ENCODE measurements at places on chromosomes 11 and 22. TPM values are rescaled to one million over a fixed set of nuclear protein-coding genes. Genes with fewer than 3 reads are reported as not detected.

HORMAD2 gene
- total RNA-seq: not detected

TRPC6 gene
- under 0.01 TPM for total RNA-seq

FDXACB1 gene
- total RNA-seq: 1.7 TPM

KCTD14 gene
- total RNA-seq: 1.1 TPM

ACR gene
- total RNA-seq: not detected

VSIG2 gene
- total RNA-seq: not detected

KIF18A gene
- total RNA-seq: 7.1 TPM

EED gene
- 12.9 TPM for total RNA-seq

LRRC4C gene
- total RNA-seq: under 0.01 TPM

OLFML1 gene
- total RNA-seq: 0.15 TPM

APOBEC3H gene
- total RNA-seq: 0.70 TPM

OR56A1 gene
- total RNA-seq: not detected

CARD16 gene
- 24.5 TPM for total RNA-seq

IL17REL gene
- not detected for total RNA-seq

SCUBE2 gene
- 8.2 TPM for total RNA-seq

C11orf65 gene
- total RNA-seq: 0.35 TPM

SLC35C1 gene
- total RNA-seq: 6.2 TPM

TBX10 gene
- total RNA-seq: not detected

ZNF143 gene
- 73.7 TPM for total RNA-seq

PRRG4 gene
- total RNA-seq: not detected

BACE1 gene
- total RNA-seq: 19.6 TPM

JHY gene
- total RNA-seq: 0.98 TPM

TREH gene
- 0.08 TPM for total RNA-seq

CARNS1 gene
- total RNA-seq: under 0.01 TPM

XKR3 gene
- total RNA-seq: not detected

BBOX1 gene
- not detected for total RNA-seq

CCDC73 gene
- not detected for total RNA-seq

MMP12 gene
- 9.1 TPM for total RNA-seq

NXPE4 gene
- total RNA-seq: not detected

Measured in smooth muscle cell of the coronary artery (primary cell).